Brain (organoid and tissue), 16 donors: ENCODE measurements at places on chromosomes 5 and 9.

GRCh38 chr5:89473196-89473595 is 590.2 kb upstream of the MEF2C start:
- DNase-seq: no peak

- DNase-seq: no peak
Measured at GRCh38 chr5:10457682-10458574, 16.2 kb downstream of the ROPN1L start.

- DNase-seq: peak; percentile 88
Measured at GRCh38 chr9:92808726-92809451, 44.3 kb upstream of the BICD2 start.

GRCh38 chr9:5949103-5949699 is 58.5 kb downstream of the MLANA start:
- no peak for DNase-seq

GRCh38 chr5:160039810-160040470 is 31.0 kb downstream of the TTC1 start:
- no peak for DNase-seq

- DNase-seq: no peak
Measured at GRCh38 chr9:903886-904285, 62.4 kb downstream of the DMRT1 start.

DNA sequence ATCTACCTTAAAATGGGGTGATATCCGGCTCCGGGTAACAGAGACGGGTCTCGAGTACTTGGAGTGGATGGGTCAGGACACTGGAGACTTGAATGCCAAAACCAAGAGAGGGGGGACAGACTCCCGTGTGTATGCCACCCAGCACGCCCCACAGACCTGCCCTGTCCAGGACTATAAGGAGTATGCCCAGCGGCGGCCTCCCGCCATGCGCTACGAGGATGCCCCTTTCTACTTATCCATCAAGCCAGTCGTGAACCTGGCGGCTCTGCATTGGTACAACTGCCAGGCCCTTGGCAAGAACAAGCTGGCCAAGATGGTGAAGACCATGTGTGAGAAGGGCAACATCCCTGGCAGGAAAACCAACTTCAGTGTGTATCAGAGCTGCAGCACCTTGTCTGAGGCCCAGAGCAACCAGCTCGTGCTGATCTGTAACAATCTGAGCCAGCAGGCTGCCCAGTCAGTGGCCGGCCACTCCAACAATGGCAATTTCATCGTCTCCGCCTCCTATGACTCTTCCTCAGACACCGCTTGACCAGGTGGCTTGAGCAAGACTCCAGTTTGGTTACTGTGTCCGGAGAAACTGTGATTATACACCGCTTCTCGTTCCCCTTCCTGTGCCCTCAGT is 99.4 kb downstream of the INIP start:
- no peak for DNase-seq

DNA sequence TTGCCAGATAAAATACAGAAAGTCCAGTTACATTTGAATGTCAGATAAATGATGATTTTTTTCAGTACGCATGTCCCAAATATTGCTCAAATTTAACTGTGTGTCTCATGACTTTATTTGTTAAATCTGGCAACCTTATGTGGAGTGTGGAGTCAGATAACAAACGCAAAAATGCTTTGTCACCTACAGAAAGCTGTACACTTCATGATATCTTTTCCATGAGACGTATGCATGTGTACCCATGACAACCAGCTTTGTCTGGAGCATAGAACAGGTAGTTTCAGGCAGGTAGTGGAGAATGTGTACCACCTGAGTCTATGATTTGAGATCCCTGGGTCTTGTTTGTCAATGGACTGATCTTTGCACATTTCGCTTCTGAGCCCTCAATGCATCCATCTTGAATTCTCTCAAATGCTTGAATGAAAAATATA is 105.5 kb upstream of the CPEB4 start:
- DNase-seq: peak; percentile 31
